Stimulated activated CD4-positive, alpha-beta T cell treated with anti-CD3 and anti-CD28 coated beads, Interleukin-1b, Interleukin-23, amount 100 ng/mL, for 4 hours (primary cell): ENCODE measurements at places on chromosomes 1 and 21.

DNA sequence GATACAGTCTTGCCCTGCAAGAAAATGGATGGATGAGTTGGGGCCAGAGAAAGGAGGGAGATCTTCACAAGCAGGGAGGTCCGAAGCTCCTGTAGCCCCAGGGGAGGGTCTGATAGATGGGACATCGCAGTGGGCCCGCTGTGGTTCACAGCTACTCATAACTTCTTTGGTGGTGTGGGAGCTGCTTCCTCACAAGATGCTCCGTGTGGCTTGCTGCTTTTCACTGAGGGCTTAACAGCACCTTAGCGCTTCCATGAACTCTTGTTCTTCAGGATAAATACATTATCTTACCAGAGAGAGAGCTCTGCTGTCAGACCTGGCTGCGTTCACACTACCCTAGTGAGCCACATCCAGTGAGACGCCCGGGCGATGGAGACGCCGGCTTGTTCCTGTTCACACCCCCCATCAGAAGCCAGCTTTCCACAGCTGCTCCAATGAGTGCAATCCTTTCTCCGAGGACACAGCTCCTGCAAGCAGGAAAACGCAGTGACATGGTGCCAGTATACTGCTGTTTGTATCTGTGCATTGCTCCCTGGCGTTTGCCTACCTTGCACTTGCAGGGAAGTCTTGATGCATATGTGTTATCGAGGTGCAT lies 599.8 kb downstream of the AJAP1 start:
- DNase-seq, result no peak

GRCh38 chr1:109783436-109783835 lies 19.7 kb upstream of the EPS8L3 start:
- DNase-seq, result no peak

DNA sequence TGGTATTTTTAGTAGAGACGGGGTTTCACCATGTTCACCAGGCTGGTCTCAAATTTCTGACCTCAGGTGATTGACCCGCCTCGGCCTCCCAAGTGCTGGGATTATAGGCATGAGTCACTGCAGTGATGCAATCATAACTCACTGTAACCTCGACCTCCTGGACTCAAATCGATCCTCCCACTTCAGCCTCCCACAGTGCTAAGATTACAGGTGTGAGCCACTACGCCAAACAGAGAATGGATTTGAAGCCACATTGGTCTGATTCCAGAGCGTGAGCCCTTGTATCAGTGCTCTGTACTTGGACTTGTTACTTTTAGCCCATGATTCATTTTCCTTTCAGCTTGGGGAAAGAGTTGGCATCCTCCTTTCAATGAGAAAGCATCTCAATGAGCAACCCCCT lies 14.9 kb upstream of the ZNF683 start:
- no peak for DNase-seq

DNA sequence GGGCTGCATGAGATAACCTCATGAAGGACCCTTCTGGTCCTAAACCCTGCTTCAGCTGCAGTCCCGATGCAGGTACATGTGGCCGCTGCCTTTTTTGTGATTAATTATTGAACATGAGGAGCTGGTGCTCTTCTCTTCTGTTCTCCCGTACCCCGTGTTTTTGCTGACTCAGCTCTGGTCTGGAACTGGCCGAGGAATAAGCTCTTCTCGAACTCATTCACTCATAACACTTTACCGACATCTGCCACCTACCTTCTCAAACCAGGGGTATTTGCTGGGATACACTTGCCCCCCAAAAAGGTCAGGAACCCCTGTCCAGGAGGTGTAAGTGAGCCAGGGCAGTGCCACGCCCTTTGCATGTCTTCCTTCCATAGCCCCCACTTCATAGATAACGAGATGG lies 31.8 kb downstream of the KCNQ4 start:
- no peak for DNase-seq
